Anterior cingulate cortex (tissue), 58 donors: ENCODE measurements at places on chromosomes 3 and 15.

DNA sequence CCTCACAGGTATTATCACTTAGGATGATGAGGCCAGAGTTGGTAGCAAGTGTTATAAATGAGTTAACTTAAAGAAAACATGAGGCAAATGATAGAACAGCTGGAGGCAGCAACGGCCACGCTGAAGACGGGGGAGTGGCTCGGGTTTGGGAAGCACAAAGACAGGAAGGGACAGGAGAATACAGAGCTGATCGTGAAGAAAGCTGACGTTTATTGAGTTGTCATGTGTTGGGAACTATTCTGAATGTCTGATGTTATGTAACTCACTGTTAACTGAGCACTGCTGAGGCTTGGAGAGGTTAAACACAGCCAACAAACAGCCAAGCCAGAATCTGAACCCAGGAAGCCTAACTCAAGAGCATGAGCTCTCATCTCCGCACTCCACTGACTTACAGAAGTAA, 42.3 kb downstream of the FGD5 start:
- no peak for DNase-seq

DNA sequence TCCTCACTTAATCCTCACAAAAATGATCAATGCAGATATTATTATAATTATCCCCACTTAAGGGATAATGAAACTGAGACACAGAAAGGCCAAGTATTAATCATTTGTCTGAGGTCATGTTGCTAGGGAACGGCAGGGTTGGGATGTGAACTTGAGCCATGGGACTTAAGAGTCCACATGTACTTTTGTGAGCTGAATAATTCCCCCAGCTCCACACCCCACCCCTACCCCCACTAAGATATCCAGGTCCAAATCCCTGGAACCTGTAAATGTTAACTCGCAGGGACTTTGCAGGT, 290.5 kb upstream of the GADL1 start:
- no peak for DNase-seq

DNA sequence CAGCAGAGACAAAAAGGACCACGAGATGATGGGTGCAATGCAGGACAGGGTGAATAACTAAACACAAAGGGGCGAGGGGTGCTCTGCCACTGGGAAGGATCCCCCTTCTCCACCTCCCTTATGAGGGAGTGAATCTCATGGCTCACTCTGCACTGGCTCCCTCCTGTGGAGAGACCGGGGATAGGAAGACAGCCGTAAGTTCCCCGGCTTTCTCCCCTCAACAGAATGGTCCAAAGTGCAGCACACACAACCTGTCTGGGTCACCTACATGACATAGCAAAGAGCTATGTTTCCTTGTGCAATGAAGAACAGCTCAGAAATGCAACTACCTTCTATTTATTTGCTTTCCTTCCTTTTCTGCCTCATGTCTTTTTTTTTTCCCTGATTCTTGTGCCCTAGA, 7.8 kb upstream of the ACSBG1 start:
- DNase-seq = peak; percentile 22

GRCh38 chr3:54240309-54240708, 118.0 kb downstream of the CACNA2D3 start:
- DNase-seq = no peak

DNA sequence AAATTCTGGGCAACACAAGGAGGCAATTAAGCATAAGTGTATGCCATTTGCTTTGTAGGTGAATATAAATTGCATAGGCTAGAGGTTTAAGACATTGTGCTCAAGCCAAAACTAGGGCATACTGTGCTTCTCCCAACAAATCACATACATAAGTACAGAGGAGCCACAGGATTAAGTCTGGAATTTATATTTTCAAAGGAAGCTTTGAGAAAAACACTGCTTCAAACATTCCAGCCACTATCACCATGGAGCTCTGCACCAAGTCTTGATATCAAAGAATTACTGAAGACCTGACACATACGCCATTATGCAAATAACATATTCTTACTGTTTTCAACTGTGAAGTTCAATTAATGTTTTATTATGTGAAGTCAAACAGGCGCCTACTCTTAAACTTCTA, 119.4 kb upstream of the NPHP3 start:
- no peak for DNase-seq

DNA sequence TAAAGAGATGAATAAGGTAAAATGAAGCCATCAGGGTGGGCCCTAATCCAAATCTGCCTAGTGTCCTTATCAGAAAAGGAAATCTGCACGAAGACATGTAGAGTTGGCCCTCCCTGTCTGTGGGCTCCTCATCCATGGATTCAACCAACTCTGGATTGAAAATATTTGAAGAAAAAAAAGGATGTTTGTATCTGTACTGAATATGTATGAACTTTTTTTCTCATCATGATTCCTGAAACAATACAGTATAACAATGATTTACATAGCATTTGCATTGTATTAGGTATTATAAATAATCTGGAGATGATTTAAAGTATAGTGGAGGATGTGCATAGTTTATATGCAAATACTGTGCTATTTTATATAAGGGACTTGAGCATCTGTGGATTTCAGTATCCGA, 59.0 kb upstream of the SMAD6 start:
- no peak for DNase-seq

- no peak for DNase-seq
These were observed 555.3 kb downstream of the FOXP1 start for GRCh38 chr3:71028184-71028583.

GRCh38 chr3:14415501-14415900, 13.1 kb downstream of the SLC6A6 start:
- DNase-seq = no peak

DNA sequence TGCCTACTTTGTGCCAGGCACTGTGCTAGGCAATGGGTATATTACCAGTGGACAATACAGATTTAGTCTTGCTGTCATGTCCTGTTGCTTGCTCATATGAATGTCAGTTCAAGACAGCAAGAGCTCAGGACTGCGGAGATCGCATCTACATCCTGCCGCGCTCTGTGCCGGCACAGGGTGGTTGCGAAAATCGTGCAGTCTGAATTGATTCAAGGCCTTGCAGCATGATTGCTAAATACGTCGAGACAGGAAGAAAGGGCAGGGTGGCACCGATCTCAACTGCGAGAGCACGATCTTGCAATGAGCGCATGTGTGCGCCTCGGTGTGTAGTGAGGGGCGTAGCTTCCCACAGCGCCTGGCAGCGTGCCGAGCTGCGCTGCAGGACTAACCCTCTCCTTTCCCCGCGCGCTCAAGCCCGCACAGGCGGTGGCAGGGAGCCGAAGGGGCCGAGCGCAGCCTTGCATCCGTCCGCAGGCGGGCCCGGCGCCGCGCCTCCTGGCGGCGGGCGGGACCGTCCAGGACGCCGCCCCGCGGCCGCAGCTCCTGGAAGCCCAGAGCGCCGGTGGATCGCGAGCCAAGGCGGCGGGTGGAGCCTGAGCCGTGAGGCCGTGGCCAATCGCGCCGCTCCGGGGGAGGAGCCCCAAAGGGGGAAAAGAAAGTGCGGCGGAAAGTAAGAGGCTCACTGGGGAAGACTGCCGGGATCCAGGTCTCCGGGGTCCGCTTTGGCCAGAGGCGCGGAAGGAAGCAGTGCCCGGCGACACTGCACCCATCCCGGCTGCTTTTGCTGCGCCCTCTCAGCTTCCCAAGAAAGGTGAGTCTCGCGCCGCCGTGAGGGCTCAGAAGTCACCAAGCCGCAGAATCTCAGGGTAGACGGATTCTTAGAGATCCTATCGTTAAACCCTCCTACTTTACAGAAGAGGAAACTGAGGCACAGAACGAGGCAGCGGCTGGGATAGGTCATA, at the start of gene IL1RAP:
Gene IL1RAP, plus strand, starts transcription at position 677 of the 962 bp plus-strand sequence. CDS start 50,205 bp downstream, outside the sequence.
- peak; percentile 80 for DNase-seq

GRCh38 chr15:73994912-73995622, 551 bp downstream of the PML start:
- DNase-seq = no peak

GRCh38 chr3:159158801-159159200, 356.9 kb downstream of the MFSD1 start:
- DNase-seq = no peak

DNA sequence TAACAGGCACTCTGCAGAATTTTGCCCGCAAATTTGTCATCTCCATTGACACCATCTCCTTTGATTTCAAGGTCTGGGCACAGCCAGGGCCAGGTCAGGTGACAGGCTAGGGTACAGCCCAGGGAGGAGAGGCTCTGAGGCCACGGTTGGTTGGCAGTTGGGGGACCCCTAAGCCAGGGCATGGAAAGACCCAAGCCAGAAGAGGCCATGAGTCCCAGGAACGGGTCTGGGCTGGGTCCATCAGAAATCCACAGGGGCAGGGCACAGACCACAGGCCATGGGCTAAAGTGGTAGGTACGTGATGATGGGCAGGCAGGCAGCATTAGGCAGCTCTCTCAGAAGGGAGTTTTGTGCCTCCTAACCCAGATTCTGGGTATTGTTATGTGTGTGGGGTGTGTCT, 45.8 kb downstream of the SEMA3G start:
- no peak for DNase-seq

GRCh38 chr3:72130565-72130964, 345.6 kb upstream of the PROK2 start:
- no peak for DNase-seq

- no peak for DNase-seq
These were observed 5.2 kb upstream of the CLK3 start for GRCh38 chr15:74610302-74610951.

- no peak for DNase-seq
These were observed 54.2 kb upstream of the SEMA6D start for GRCh38 chr15:47663101-47663500.

DNA sequence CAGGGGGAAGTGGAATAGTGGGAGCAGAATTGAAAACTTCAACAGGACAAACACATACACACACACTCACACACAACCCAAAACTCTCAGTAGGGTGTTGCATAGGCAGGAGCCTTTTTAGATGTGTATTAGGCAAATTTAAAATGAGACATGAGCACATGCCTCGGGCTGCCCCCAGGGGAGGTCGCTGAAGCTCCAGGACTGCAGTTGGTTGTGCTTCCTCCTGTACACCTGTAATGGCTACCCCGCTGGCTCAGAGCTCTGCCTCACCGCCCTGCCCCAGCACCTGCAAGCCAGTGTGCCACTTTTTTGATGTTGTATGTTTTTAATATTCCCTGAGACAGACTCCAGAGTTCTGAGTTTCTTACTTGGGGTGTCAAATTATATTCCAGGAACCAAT, 303.4 kb upstream of the NR2E3 start:
- DNase-seq = no peak

DNA sequence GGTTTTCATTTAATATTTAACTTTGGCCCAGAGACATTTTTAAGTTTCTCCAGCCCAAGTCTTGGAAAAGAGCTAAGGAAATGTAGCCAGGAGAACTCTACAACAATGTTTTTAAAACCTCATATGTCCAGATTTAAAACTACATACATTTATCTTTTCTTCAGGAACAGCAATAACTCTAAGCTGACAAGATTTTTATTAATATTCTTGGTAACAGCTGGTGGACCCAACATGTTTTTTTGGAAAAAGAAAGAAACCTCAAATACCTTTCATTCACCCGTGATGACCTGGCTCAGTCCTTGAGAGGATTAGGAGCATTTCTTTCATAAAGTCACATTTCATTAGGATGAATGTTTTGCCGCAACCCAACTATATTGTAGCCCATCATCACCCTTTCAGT, 50.4 kb upstream of the CMSS1 start:
- no peak for DNase-seq

DNA sequence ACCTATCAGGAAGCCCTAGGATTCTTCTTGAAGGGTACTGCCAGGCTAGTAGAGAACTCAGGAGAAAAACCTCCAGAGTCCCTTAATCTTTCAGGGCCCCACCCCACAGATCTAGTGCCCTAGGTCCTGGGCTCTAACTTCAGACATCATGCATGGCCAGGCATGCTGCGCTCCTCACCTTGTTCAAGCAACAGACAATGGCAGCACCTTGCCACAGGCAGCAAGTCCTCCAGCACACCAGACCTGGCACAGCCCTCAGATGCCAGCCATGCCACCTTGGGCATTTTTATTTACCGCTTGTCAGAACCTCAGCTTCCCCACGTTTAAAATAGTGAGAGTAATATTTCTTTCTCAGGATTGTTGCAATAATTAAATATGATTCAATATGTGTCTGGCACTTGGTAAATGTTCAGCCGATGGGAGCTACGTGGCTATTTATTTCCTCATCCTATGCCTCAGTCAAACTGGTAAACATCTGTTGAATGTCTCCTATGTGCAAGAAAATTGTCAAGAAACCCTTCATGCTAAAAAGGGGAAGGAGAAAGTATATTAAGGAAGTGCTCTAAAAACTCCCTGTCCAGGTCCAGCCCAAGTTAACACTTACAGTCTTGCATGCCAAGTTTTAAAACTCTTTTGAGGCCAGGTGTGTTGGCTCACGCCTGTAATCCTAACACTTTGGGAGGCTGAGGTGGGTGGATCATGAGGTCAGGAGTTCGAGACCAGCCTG, 14.5 kb upstream of the CCR1 start:
- DNase-seq = no peak

DNA sequence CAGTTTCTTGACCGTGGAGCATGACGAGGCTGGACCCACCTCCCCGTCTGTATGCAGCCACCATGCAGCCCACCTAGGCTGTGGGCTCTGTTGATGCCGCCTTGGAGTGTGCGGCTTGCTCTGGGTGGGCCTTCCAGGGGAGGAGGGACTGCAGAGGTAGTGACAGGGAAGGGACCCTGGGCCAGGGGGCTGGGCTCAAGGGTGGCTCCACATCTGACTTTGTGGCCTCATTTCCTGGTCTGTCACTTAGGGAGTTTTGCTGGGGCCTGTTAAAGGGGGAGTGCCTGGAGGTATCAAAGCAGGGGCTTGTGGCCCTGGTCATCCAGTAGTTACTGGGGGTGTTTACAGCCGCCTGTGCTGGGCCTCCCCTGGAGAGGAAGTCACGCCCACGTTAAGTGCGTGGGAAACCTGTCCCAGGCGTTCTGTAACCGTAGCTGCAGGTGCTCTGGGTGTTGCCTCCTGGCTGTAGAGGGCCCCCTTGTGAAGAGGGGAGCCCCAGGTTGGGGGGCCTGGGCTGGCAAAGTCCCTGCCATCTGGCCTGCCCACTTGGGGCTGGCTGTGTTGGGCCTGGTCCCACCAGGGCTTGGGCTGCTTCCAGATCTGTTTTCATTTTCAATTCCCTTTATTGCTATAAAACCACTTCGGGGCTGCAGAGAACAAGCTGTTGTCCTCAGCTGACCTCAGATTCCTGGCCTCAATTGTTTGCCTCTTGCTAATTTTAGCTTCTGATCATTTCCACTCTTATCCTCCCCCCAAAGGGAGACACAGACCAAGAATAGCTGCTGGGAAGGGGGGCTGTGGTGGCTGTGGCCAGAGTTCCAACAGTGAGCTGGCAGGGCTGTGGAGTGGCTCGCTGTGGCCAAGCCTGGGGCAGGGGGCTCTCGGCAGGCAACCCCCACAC, 26.5 kb downstream of the KLF13 start:
- DNase-seq = peak; percentile 51

DNA sequence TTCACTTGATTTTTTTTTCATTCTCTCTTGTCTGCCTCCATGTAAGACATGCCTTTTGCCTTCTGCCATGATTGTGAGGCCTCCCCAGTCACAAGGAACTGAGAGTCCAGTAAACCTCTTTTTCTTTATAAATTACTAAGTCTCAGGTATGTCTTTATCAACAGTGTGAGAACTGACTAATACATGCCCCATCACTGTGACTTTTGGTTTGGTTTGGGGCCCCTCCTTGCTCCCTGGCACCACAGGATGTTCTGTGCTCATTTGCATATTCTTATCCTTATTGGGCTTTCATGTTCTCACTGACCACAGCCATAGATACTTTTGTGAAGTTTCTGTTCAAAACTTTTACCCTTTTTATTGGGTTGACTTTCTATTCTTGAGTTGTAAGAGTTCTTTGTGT, 3.8 kb upstream of the PRR20G start:
- no peak for DNase-seq
